ENCODE measurements at places on chromosomes 7 and 10.

- DNase-seq, result no peak
These were observed 3.7 kb downstream of the IRF5 start for GRCh38 chr7:128941323-128941890.

DNA sequence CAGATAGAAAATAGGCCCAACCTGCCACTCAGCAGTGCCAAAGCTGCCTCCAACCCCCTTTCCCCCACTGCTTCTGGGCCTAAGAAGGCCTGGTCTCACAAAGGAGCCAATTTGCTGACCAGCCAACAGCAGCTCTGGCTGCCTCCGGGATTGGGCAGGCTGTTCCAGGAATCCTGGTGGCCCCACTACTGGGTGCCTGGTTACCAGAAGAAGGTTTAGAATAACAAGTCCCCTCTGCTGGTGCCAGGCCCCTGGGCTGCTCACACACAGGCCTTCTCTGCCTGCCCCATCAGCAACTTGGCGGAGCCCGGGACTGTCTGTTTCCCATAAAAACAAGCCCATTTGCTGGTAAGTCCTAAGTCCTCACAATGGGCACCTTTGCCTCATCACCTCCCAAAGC, 1.2 kb downstream of the PHKG1 start:
- no peak for DNase-seq

DNA sequence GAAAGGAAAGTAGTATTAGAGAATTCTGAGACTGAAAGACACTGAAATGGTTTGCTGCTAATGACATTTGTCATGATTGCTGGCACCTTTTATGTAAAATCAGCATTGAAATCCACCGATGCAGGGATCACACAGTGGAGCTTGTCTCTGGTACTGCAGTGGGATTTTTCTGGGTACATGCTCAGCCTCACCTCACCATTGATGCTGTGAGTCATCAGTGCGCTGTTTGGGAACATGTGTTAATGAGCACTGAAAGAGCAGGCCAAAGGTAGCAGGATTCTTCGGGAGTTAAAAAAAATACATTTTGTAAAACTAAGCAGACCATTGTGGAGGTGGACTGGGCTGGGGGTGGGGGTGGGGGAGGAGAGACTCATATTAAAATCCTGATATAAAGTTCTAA, 174.9 kb downstream of the CREB5 start:
- no peak for DNase-seq

- DNase-seq, result no peak
These were observed 31.6 kb downstream of the NCAPG2 start for GRCh38 chr7:158672975-158673374.

GRCh38 chr7:45084336-45084735, 4.4 kb downstream of the NACAD start:
- DNase-seq, result no peak

DNA sequence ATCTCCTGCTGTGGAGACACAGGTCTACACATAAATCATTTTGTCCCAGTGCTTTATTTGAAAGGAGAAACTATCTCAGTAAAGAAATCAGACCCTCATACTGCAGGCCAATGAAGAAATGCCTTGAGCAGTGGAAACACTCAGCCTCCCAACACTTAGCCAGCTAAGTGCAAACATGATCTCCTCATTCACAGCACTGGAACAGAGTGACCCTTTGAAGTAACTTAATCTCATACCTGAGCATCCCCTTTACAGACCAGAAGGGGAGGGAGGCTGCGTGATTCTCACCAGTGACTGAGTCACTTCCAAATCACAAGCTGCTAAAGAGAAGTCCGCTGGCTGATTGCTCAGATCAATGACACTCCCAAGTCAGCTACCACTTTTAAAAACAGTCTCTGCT, 4.5 kb downstream of the CHST15 start:
- no peak for DNase-seq

- no peak for DNase-seq
These were observed 35.3 kb upstream of the EGR2 start for GRCh38 chr10:62851442-62851841.

- no peak for DNase-seq
These were observed 73.6 kb upstream of the RPA3 start for GRCh38 chr7:7792056-7792455.

DNA sequence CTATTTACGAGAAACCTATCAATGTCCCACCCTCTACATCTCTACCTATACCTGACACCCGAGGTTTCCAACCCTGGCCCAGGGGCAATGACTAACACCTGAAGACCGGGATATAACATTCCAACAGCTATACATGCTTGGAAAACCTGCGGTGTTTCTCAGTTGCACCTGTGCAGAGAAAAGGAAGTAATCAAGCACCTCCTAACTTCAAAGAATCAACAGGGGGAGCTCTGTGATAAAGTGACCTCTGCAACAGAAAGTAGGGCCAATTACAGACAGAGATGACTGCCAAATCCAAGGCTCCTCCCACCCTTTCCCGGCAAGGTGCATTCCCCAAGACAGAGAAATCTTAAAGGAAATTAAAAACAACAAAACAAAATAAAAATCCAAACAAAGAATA, 41.3 kb downstream of the CCDC6 start:
- peak; percentile 88 for DNase-seq

DNA sequence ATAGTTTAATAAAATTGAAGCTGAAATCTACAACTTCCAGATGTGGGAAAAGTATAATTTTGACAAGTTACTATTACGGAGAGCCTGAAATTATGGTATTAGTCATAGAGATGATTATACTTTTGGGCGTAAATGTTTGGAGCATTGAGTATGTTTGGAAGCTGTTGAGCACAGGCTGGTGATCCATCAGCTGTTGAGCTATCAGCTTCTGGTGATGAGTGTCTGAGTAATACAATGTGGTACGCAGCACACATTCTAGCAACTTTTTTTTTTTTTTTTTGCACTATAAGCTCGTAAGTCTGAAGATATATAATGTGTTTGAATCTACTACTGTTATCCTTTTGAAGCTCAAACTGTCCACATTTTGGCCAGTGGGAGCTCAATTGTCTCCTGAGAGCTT, 123.4 kb downstream of the ATE1 start:
- no peak for DNase-seq

DNA sequence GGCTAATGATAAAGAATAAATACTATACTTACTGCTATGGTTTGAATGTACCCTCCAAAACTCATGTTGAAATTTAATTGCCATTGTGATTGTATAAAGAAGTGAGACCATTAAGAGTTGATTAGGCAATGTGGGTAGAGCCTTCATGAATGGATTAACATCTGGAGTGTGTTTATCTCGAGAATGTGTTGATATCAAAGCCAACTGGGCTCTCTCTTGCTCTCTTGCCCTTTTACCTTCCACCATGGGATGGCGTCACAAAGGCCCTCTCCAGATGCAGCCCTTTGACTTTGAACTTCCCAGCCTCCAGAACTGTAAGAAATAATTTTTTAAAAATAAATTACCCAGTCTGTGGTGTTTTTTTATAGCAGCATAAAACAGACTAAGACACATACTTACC, 50.1 kb upstream of the GHITM start:
- no peak for DNase-seq

GRCh38 chr10:70528741-70529362, 50.3 kb downstream of the PALD1 start:
- DNase-seq, result no peak

DNA sequence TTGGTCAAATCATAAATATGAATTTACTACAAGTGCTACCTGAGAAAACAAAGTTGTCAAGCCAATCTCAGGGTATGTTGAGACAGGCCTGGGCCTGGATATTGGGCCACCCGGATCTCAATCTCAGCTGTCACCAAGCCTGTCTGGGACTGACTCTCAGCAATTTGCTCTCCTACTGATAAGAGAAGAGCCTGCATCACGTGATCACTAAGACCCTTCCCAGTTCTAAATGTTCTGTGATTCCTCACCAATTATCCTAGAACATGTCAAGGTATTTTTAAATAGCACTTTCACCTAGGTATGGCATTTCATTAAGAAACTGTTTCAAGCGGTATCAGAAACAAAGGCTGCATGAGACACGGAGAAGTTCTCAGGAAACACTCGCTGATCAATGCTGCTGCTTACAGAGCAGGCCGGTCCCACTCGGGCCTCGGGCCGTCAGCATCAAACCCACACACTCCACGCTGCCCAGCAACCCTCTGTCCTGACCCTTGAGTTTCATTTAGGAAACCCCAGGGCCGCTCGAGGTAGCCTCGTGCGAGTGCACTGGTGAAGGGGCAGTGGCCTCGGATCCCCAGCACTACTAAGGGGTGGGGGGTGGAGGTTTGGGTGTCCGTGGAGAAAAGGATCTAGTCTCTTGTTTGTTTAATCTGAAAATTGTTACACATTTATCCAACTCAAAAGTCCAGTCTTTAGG, 4.1 kb downstream of the KLF6 start:
- DNase-seq, result no peak

GRCh38 chr7:80678707-80679106, 40.3 kb downstream of the CD36 start:
- DNase-seq, result no peak

DNA sequence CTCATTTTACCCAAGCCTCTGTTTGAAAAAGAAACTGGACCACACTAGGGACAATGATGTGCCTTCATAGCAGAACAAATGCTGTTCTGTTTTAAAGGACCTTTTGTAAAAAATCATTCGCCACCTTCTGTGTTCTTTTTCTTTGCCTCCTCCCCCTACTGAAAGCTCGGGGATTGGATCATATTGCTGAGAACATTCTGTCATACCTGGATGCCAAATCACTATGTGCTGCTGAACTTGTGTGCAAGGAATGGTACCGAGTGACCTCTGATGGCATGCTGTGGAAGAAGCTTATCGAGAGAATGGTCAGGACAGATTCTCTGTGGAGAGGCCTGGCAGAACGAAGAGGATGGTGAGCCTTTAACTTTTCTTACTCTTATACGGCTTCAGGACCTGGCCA, 62.2 kb downstream of the POLL start:
- DNase-seq, result no peak

DNA sequence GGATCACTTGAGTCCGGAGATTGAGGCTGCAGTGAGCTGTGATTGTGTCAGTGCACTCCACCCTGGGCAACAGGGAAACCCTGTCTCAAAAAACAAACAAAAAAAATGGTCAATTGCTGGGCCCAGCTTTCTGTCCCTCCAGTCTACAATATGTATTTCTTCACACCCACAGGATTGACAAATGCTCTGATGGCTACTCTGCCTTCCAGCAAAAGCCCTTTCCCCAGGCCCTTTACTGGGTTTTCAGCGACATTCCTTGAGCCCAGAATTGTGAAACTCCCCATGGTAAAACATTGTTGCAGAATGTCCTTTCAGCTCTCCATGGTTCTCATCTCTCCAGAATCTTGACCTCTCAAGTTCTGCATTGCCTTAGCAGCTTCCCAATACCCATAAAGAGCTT, 23.7 kb upstream of the TNKS2 start:
- no peak for DNase-seq

- DNase-seq, result no peak
These were observed 87.8 kb downstream of the DNMBP start for GRCh38 chr10:99921948-99922347.

- no peak for DNase-seq
These were observed 445.5 kb upstream of the MKI67 start for GRCh38 chr10:128571745-128572144.

DNA sequence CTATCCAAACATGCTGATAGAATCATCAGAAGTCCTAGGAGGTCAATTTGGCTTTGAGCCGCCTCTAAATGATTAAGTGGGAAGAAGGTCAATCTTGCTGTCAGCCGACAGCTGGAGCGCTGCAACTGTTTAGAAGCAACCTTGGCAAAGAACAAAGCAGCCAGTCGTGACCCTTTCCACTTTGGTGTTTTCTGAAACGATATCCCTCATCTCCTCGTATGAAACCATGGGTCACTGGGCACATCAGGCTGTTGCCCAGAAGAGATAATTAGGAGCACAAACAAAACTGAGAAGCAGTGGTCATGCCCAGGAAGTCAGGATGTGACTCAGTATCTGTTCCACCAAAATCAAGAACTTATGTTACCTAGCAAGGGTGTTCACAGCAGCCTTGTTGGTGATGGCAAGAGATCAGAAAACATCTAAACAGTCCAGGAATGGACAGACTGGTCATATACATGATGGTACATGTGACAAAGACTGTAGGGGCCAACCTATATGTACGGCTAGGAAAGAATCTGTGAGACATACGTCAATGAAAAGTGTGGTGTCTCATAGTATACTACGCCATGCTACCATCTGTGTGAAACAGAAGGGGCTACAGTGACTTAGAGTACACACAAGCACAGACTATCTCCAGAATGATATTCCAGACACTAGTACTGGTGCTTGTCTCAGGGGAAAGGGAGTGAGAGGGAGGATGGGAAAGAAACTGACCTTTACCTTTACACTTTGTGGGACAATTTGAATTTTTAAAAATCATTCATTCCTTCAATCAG, 22.4 kb downstream of the STN1 start:
- no peak for DNase-seq
